ENCODE measurements at places on chromosomes 4 and X.

DNA sequence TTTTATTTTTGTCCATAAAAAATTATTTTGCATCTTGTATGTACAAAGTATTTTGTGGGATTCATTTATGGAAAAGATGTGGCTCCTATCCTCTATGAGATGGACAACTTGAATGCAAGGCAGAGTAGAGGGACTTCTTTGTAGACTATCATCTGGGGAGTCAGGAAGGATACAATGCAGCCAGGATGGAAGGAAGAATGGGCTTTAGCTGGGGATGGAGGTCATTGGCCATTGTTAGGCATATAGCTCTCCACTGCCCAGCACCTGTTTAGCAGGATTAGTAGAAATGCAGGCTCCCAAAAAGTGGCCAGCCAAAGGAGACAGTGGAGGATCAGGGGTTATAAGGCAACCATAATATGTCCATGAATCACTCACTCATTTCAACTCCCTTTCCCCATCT, 5.1 kb upstream of the TLL1 start:
- no peak for DNase-seq
- no peaks in the 10 kb centered on the region for H3K36me3 ChIP-seq
- no peak overlapping the region for H3K27ac ChIP-seq
- H3K4me3 ChIP-seq = no peak overlapping the region

DNA sequence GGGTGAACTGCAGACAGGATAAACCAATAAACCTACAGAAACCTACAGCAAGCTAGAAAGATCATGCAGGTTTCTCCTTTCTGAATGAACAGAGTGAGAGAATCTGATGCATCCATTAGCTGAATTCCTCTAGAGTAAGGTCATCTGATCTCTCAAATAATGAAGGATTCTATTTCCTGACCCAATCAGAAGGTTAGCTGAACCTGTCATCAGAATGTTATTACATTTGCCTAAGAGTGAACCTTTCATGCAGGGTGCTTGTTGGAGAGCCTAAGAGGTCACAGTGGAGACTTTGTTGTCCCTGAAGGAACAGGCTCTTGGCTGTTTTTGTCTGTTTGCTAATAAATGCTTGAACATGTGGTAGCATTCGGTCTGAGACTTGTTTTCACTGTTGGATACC, 24.0 kb downstream of the MEPE start:
- no peak overlapping the region for H3K4me3 ChIP-seq
- no peak overlapping the region for H3K27ac ChIP-seq
- H3K36me3 ChIP-seq = peaks cover 1% of the 10 kb centered on the region
- H3K27me3 ChIP-seq = peaks cover 10% of the 10 kb centered on the region
- no peaks in the 10 kb centered on the region for H3K4me1 ChIP-seq

DNA sequence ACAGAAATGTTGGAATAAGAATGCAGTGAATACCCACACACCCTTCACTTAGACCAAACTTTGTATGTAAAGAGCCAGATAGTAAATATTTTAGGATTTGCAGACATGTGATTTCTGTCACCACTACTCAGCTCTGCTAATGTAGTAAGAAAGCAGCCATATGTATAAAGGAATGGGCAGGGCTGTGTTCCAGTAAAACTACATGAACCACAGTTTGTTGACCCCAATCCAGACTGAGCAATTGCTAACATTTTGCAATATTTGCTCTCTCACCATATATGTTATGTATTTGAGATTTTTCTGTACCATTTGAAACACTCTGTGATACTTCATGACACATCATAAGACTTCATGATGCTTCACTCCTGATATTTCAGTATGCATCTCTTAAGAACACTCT, 32.0 kb upstream of the TBC1D1 start:
- no peaks in the 10 kb centered on the region for H3K4me1 ChIP-seq
- H3K27ac ChIP-seq = no peak overlapping the region
- no peak for DNase-seq
- H3K27me3 ChIP-seq = no peaks in the 10 kb centered on the region
- no peak overlapping the region for H3K4me3 ChIP-seq

GRCh38 chrX:22634751-22635150, 362.0 kb downstream of the CBLL2 start:
- DNase-seq = no peak
- H3K27ac ChIP-seq = no peak overlapping the region
- peaks cover 62% of the 10 kb centered on the region for H3K27me3 ChIP-seq

DNA sequence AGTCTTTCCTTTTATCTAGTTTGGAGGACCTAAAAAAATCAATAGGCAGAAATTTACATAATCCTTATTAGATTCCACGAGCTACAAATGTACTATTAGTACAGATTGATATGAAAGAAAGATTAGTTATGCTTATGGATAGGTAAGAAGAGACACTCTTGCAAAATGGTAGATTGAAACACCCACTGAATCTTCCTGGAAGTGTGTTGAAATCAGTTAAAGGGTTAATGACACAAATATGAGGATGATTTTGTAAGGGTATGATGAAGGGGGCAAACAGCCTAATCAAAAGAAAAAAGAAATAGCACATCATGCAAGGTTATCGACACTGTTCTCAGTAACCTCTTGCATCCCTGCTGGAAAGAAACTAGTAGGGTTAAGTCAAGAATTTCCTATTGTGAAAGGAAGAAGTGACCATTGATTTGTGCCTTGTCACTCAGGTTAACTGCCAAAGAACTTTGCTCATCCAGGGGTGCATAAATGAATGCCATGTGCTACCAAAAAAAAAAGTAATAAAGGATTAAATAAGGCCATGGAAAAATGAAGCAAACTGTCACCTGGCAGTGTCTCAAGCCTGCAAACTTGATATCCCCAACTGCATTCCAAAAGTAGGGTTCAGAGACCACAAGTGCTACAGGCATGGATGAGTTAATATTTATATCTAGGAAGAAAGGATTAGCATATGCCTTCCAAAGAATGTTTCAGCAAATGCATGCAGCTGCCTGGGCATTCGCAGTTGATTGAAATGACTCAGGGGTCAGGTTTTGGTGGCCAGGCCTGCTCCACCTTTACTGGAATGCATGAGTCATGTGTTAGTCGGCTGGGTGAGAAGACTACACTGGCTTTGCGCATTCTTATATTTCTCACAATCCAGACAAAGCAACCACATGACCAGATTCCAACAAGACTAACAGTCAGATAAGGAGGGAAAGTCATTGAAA, 78.3 kb upstream of the ATXN3L start:
- DNase-seq = peak; percentile 98
- H3K27ac ChIP-seq = peak overlapping the region; percentile 83
- H3K27me3 ChIP-seq = peaks cover 11% of the 10 kb centered on the region
- H3K4me3 ChIP-seq = peak overlapping the region; percentile 10

- H3K36me3 ChIP-seq = no peaks in the 10 kb centered on the region
- H3K4me1 ChIP-seq = no peaks in the 10 kb centered on the region
- no peaks in the 10 kb centered on the region for H3K27me3 ChIP-seq
- H3K27ac ChIP-seq = no peak overlapping the region
- H3K4me3 ChIP-seq = no peak overlapping the region
These were observed 26.5 kb upstream of the ATP8A1 start for GRCh38 chr4:42683393-42683792.

DNA sequence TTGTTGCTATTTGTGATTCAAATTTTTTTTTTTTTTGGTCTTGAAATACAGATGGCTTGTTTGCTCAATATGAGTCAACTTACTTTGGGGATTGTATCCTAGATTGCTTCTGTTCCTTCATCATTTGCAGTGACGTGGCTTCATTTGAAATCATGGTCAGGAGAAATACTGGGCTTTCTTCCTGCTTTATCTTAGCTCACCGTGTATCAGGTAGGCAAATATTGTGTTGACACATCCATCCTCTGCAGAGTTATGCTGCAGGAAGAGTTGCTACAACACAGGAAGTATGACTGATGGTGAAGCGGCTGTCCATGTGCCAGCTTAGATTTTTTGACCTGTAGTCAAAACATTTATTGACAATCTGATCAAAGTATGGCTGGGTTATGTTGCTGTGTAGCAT, 232.2 kb downstream of the C4orf33 start:
- no peak overlapping the region for H3K4me3 ChIP-seq
- H3K4me1 ChIP-seq = no peaks in the 10 kb centered on the region
- no peaks in the 10 kb centered on the region for H3K36me3 ChIP-seq
- no peaks in the 10 kb centered on the region for H3K27me3 ChIP-seq
- no peak overlapping the region for H3K27ac ChIP-seq

GRCh38 chr4:74056114-74056857, 17.8 kb upstream of the CXCL3 start:
- H3K4me1 ChIP-seq = peaks cover 19% of the 10 kb centered on the region
- no peak overlapping the region for H3K4me3 ChIP-seq
- no peaks in the 10 kb centered on the region for H3K36me3 ChIP-seq

- no peak overlapping the region for H3K4me3 ChIP-seq
- peaks cover 20% of the 10 kb centered on the region for H3K4me1 ChIP-seq
- no peak overlapping the region for H3K27ac ChIP-seq
- DNase-seq = peak; percentile 88
These were observed 59.0 kb downstream of the ING2 start for GRCh38 chr4:183563874-183564273.

DNA sequence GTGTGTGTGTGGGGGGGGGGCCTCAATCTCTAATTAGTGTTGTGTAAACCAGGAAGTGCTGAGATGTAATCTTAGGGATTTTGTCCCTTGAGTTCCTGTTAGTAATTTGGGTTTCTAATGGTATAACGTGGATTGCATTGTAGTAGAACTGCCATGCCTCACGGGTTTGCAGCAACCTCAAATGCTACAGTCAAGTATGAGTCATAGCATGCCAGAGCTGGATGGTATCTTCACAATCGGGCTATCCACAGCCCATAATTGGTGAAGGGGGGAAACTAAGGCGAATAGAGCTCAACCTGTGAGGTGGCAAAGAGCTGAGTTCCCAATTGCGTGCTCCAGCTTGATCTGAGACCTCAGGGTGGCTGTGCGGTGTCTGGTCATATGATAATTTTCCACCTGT, 2.2 kb upstream of the FMR1NB start:
- peaks cover 7% of the 10 kb centered on the region for H3K36me3 ChIP-seq
- no peak overlapping the region for H3K4me3 ChIP-seq
- no peaks in the 10 kb centered on the region for H3K27me3 ChIP-seq

GRCh38 chr4:89029591-89029990, 27.4 kb downstream of the FAM13A start:
- H3K36me3 ChIP-seq = peaks cover 19% of the 10 kb centered on the region
- no peak overlapping the region for H3K27ac ChIP-seq
- H3K4me3 ChIP-seq = no peak overlapping the region
- no peaks in the 10 kb centered on the region for H3K4me1 ChIP-seq
- no peak for DNase-seq
- no peaks in the 10 kb centered on the region for H3K27me3 ChIP-seq

DNA sequence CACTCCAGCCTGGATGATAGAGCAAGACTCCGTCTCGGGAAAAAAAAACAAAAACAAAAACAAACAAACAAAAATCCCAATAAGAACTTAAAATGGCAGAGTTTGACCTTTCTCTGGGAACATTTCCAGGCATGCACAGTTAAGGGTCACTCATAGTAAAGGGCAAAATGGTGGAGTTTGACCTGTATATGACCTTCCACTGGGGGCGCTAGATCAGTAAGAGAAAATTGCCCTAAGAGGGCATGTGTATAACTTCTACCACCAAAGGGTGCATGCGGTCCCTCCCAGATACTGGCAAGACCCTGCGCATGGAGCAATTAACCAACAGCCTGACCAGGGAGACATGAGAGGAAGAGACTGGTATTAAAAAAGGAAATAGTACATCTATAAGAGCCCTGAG, 177.2 kb downstream of the MOSPD2 start:
- H3K27me3 ChIP-seq = peaks cover 8% of the 10 kb centered on the region
- no peak overlapping the region for H3K27ac ChIP-seq
- peaks cover 5% of the 10 kb centered on the region for H3K36me3 ChIP-seq

DNA sequence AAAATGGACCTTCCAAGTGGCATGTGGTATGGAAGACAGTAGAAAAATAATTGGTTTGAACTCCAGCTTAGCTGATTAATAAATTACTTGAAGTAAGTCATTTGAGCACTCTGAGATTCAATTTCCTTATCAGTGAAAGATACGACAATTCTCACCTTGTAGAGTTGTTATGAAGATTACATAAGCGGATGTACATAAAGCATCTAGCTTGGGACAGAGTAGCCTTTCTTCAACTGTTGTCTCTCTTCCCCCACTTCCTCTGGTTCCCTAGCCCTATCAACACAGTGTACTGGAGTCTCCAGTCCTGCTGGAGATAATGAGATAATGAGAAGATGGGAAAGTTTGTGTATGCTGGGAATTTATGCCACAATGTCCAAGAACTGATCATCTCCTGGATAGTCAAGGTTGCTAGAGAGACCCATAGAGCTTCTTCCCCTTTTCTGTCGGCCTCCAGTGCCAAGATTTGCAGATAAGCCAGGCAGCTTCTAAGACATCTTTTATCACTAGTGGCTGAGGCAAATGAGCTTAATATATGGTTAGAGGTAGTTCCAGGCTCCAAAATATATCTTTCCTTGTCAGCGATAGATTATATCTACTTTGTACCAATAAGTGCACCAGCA, 33.9 kb downstream of the VSIG4 start:
- no peak overlapping the region for H3K4me3 ChIP-seq
- no peak for DNase-seq
- H3K4me1 ChIP-seq = no peaks in the 10 kb centered on the region
- no peak overlapping the region for H3K27ac ChIP-seq
- no peaks in the 10 kb centered on the region for H3K27me3 ChIP-seq

- peaks cover 5% of the 10 kb centered on the region for H3K4me1 ChIP-seq
- no peaks in the 10 kb centered on the region for H3K36me3 ChIP-seq
These were observed 90.7 kb downstream of the LNX1 start for GRCh38 chr4:53500546-53500945.

GRCh38 chrX:96425200-96425599, 259.4 kb upstream of the DIAPH2 start:
- H3K27me3 ChIP-seq = peaks cover 28% of the 10 kb centered on the region
- no peaks in the 10 kb centered on the region for H3K36me3 ChIP-seq
- no peaks in the 10 kb centered on the region for H3K4me1 ChIP-seq
- H3K27ac ChIP-seq = no peak overlapping the region

Measured in MCF 10A (cell line).